ENCODE measurements at places on chromosomes 7 and 10.
A peak's percentile ranks its signal among the peaks of the same experiment; 100 is the strongest.

DNA sequence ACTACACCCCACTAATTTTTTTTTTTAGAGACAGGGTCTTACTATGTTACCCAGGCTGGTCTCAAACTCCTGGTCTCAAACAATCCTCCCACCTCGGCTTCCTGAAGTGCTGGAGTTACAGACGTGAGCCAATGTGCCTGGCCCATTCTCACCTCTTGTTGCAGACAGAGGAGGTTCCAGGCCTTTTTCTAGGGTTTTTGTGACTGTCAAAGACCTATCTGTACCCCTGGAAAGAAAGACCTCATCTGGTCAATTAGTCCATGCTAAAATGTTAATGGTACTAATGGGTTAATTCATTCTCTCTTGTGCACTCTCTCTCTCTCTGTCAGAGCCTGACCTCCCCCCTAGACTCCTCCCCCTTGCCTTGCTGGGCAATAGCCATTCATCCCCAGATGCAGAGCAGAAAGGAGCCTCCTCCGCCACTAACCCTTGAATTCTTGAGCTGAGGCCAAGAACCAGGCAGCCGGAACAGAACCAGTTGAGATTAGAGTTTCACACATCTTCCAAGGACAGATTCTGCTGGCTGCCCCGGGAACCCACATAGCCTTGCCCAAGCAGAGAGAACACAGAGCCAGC lies 209.7 kb downstream of the SKIDA1 start:
- peak; percentile 96 for DNase-seq

GRCh38 chr7:40826411-40827221 lies 691.8 kb downstream of the SUGCT start:
- DNase-seq = peak; percentile 74

GRCh38 chr10:124744102-124745050 lies at the start of gene FAM53B:
FAM53B (minus strand) TSS chr10:124744378; CDS start chr10:124706713, 37,665 bp downstream.
- peak; percentile 78 for DNase-seq

DNA sequence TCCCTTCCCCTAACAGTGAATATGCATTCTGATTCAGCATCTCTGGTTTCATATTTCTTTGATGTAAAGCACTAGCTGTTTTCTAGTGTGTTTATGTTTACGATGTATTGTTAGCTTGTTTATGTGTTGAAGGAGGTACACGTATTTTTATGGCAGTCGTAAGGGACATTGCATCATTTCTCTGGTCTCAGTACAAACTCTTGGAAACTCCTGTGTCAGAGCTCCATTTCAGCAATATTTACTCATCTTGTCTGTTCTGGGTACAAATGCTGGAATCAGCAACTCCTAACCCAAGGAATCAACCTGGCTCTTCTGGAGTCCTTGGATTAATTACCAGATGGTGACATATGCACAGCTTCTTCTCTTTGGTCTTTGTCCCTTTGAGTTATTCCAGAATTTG lies 270.0 kb upstream of the PLXDC2 start:
- no peak for DNase-seq

- DNase-seq = peak; percentile 25
These were observed 969 bp downstream of the SLC35G1 start for GRCh38 chr10:93894516-93895378.

- DNase-seq = no peak
These were observed 225.5 kb downstream of the KLF6 start for GRCh38 chr10:3559527-3559926.

GRCh38 chr7:91557789-91558404 lies 293.7 kb downstream of the FZD1 start:
- peak; percentile 87 for DNase-seq

GRCh38 chr7:48148311-48148710 lies 22.9 kb upstream of the ABCA13 start:
- DNase-seq = no peak

DNA sequence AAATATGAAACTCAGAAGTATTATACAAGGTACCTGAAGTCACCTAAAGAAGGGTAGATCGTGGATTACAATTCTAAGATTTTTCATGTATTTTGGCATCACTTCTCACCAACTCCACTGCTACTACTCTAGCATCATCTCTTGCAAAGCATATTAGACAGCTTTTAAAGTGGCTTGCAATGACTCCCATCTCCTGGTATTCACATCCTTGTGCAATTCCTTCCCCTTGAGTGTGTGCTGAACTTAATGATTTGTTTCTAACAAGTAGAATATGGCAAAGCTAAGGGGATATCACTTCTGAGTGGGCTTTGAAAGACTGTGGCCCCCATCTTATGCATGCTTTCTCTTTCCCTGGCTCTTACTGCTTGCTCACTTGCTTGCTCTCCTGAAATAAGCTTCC lies 280.2 kb downstream of the SNX13 start:
- peak; percentile 89 for DNase-seq
